CD4-positive, alpha-beta T cell treated with Interleukin-15 for 4 hours (primary cell): ENCODE measurements at places on chromosomes 5 and 9.

- no peak for DNase-seq
These were observed 115.3 kb downstream of the SEMA6A start for GRCh38 chr5:116459301-116459700.

DNA sequence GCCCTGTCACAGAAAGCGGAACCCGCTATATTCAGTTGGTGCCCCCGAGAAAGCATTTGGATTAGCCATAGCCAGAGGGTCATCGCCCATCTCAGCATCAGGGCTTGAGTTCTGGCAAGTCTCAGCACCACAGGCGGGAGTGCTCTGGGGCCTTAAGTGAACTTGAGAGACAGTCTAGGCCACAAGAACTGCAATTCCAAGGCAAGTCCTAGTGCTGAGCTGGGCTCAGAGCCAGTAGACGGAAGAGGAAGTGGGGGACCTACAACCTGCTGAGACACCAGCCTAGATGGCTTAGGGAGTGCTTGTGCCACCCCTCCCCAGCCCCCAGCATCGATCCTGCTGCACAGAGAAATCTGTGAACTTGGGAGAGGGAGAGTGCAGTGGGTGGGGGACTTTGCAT lies 594.9 kb downstream of the CCDC171 start:
- no peak for DNase-seq

DNA sequence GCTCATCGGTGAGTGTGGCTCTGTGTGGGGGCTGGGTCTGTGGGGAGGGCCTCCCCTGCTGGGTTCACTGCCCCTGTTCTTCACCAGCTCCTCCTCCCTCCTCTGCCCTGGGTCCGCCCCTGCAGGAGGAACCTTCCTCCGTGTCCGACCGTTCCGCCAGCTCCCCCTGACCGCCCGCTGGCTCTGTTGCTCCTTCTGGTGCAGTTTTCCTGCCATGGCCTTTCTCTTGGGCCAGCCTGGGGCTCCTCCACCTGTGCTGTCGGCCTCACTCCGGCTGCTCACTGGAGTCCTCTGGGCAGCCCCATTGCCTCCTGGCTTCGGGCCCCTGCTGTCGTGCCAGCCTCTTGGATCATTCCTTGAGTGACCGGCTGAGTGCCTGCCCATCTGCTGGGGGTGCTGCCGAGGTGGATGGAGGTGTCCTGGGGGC lies 12.3 kb downstream of the RNU6ATAC start:
- DNase-seq: no peak

DNA sequence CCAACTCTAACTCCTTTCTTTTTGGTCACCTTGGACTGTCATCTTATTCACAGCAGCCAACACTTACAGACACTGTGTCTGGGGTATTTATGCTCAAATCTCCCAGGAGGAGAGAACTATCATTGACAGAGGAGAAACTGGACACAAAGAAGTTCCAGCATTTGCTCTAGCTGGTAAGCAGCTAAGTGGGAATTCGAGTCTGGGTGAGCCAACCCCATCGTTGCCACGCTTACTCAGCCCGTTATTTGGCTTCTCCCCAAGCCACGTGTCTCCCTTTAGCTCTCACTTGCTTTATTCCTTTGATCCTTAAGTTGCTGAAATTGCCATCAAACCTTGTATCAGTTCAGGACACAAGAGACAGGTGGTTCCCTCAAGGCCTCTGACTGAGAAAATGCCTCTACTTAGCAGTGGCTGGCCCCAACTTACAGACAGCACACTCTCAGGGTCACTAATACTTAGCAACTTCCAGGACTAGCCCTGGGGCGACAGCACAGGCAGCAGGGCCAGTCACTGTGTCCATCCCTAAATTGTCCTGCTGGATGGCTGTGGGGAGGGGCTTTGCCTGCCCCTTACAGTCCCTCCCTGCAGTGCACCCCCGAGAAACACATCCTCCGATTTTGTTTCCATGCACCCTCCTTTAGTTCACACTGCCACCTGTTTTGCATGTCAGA lies 1.4 kb downstream of the SLC36A2 start:
- DNase-seq: no peak

GRCh38 chr5:57335092-57335660 lies 147.4 kb downstream of the ACTBL2 start:
- no peak for DNase-seq

- peak; percentile 2 for DNase-seq
These were observed 1242.3 kb upstream of the WWC1 start for GRCh38 chr5:167049043-167049663.

GRCh38 chr5:59008816-59009473 lies 426.1 kb downstream of the RAB3C start:
- no peak for DNase-seq

DNA sequence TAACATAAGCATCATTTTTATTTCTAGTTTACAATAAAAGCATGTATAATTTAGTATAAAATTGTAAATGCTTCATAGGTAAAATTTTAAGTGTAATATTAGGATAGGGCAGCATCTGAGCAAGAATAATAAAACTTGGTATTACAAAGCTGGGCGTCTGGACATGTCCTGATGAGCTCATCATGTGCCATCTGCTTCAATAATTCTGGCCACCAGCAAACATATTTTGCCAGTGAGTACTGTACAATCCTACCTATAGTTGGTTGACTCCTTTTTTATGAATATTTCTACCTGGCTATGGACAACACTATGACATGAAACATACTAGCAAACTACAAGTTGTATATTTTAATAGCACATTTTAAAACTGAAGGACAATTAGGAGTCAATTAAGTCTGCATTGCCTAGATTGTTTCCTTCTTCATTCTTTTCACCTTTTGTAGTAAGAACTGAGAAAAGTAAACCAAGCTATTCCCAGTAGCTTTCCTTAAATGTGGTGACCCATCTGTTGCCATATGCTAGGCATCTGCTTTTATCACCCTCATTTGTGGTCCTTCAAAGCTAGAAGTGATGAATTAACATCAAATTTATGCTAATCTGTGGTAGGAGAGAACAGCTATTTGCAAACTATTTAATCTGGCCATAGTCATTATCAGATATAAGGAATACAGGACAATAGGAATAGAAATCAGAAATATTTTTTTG lies 23.4 kb downstream of the LURAP1L start:
- no peak for DNase-seq

DNA sequence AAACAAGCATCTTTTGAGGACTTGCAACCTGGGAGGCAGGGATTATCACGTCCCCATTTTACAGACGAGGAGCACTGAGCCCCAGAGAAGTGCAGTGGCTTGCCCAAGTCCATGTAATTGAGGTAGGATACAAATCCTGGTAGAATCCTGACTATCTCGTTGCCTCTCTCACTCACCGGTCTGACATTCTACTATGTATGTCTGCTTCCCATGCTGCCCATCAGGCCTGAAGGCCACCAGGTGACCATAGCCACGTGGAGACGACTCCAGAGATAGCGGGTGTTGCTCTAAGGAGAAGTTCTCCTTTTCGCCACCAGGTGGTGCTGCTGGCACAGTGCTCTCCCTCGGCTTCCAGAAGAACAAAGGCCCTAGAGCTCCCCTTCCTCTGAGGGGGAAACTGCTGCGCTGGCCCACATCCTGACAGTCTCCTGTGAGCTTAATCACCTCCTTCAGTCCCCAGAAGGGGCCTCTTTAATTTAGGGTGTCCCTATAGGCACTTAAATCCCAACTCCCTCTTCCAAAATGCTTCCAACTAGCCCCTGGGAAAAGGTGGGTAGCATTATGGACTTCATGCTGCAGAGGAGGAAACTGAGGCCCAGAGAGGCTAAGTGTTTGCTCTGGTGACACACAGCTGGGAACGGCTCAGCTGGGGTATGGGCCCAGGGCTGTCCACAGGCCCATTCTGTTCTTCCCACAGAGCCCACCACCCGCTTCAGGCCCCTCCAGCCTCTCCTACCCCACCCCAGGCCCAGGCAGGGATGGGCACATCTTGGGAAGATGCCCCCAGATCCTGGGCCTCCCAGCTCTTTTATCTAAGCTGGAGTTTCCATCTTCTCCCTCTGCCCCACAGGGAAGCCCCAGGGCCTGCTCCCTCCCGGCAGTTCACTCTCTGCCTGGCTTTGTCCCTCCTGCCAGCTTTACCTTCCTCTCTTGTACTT lies 6.4 kb downstream of the SLC34A1 start:
- peak; percentile 89 for DNase-seq
